Stimulated activated CD4-positive, alpha-beta T cell treated with anti-CD3 and anti-CD28 coated beads, Interleukin-2, amount 100 ng/mL, for 48 hours (primary cell): ENCODE measurements at places on chromosomes 1 and 21.

DNA sequence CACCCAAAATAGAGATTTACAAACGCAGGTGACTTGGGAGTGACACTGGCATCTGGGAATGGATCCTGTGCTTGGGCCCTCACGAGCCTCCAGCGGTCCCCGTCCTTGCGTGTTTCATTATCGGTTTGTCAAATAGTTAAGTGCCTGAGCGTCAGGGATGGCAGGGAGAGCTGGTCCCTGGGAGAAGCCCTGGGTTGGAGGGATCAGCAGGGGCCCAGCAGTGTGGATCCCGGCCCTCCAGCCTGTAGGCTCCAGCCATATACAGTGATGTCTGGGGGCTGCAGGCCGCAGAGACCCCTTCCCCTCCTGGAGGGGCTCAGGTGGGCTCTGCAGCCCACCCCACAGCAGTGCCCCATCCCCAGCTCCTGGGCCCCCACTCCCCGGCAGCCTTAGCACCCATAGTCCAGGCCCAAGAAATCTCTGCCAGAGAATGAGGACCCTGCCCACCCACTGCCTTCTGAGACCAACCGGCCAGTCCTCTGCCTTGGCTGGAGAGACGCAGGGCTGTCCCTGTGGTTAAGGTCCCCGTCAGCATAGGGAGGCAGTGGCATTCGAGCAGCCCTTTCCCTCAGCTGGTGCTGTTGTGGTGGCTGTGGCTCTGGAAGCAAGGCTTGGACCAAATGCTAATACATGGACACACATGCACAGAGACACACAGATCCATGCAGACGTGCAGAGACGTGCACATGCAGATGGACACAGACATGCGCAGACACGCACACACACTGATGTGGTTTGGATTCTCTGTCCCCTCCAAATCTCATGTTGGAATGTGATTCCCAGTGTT lies 2.4 kb upstream of the SLC19A1 start:
- DNase-seq: no peak

DNA sequence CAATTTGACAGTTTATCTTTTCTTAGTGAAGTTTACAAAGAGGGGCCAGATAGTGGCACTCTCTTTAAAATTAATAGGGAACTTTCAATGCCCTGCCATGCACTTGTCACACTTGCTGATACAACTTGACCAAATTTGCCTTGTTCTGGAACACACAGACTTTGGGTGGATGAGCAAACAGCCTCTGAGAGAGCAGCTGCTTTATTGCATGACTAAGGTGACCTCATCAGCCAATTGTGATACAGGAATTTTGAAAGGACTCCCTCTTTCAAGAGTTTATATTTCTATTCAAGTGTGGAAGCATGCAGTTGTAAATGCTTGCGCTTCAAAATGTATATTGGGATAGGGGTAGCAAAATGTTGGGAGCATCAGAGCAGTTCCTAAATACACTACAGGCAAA lies 2.1 kb upstream of the RGS1 start:
- DNase-seq: no peak

DNA sequence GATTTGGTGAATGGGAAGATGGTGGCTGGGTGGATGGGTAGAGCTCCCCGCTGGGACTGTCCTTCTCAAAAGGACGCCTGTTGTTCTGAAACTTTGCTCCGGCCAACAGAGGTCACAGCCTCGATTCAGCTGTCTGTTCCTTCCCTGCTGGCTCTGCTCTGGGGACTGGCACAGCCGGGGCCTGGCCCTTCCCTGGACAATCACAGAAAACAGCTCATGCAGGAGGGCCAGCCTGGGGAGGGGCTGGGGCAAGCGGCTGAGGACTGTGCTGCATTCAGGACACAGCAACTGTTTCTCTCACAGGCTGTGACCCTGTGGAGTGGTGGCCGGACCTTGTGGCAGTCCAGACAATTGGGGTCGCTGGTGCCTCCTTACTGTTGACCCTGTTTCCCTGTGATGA lies 110.7 kb upstream of the TMEM51 start:
- no peak for DNase-seq

- no peak for DNase-seq
These were observed 7.7 kb downstream of the AMIGO1 start for GRCh38 chr1:109501644-109502363.

DNA sequence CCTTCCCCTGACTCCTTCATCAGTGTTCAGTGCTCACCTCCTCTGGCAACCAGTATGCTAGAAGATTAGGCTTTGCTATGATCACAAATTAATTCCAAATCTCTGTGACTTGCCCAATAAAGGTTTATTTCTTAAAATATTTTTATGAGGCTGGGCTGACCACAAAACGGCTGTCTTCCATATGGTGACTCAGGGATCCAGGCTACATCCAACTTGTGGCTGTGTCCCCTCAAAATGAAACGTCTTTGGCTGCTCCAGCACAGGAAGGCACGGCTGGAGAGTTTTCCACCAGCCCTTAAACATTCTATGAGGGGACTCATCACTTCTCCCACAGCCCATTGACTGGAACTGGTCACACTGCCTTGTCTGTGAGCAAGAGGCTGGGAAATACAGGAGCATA lies 131.5 kb downstream of the HUNK start:
- no peak for DNase-seq

GRCh38 chr1:244447024-244447423 lies 4.7 kb downstream of the ADSS2 start:
- DNase-seq: no peak

DNA sequence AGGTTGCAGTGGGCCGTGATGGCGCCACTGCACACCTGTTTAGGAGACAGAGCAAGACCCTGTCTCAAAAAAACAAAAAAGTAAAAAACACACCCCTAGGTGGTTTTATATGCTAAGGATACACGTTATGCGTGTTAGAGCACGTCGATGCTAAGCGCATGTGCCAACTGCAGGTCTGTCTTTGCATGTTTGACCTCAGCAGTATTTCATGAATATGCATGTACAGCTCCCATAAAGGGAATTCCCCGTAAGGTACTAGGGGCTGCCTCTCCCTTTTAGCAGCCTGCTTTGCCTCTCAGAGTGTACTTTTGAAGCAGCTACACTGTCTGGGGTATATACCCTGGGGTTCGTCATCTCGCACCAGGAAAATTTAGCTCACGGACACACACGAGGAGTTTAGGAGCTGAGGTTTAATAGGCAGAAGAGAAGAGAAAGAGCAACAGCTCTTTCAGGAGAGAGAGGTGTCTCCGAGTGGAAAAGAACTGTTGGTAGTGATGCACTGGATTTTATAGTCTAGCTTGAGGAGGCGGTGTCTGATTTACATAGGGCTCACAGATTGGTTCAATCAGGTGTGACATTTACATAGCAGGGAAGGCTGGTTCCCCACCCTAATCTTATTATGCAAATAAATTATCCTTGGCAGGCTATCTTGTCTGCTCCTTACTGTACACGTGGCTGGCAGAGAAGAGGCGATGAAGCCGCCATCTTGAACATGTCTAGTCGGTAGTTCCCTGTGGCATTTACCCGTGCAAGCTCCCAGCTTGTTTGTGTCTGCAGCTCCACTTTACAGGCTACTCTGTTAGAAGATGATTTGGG lies 4.2 kb upstream of the OTUD3 start:
- no peak for DNase-seq

- no peak for DNase-seq
These were observed 74.8 kb upstream of the DEPDC1 start for GRCh38 chr1:68571454-68572235.

DNA sequence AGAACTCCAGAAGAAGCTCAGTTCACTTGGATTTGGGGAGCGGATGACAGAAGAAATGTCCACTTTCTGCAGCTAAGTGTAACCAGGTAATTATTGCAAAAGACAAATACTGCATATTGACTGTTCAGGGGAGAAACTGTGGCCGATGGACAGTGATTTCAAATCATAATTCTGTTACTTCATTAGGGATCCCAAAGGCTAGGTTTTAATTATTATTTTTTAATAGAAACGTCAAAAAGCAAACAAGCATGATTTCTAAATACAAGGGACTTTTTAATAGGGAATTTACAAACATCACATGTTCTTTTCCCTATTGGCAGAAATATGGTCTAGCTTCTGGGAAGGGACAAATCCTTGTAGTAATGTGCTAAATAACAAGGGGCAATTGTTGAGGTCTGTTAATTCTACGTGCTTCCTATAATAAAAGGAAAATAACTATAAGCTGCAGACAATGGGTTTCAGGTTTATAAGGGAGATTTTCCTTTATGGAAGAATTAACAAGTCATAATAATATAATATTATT lies 15.5 kb downstream of the DIPK1A start:
- DNase-seq: no peak

DNA sequence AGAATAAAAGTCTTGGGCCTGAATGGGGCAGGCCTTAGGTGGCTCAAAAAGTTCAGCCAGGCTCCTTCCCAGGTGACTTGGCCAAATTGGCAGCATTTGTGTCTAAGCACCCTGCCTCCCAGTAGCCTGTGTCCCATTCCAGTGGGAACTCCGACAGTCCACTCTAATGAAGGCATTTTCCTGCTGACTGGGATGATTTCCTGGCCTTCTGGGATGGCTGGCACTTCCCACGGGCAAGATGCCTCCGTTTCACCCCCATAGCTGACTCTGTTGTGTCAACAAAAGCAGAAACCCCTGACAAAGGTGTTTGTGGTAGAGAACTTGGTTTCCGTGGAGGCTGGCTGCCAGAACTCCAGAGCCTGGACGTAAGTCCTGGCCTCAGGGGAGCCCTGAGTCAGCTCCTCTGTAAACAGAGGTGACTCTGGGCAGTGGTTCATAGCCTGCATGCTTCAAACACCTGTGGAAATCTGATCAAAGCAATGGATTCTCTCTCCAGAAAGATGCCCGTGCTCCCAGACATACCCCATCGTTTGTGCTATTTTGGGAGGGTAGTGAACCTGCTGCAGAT lies 36.6 kb downstream of the WNT3A start:
- no peak for DNase-seq

GRCh38 chr1:42114229-42114628 lies 39.0 kb upstream of the GUCA2B start:
- no peak for DNase-seq

GRCh38 chr21:33753886-33754285 lies 111.6 kb downstream of the ITSN1 start:
- DNase-seq: no peak

DNA sequence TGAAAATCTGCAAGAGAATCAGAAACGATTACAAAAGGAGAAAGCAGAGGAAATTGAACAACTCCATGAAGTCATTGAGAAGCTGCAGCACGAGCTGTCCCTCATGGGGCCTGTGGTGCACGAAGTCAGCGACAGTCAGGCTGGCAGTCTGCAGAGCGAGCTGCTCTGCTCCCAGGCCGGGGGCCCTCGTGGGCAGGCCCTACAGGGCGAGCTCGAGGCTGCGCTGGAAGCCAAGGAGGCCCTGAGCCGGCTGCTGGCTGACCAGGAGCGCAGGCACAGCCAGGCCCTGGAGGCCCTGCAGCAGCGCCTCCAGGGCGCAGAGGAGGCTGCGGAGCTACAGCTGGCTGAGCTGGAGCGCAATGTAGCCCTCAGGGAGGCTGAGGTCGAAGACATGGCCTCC lies 47.5 kb upstream of the DIP2A start:
- no peak for DNase-seq

- no peak for DNase-seq
These were observed 80.0 kb upstream of the BACH1 start for GRCh38 chr21:29218749-29219148.

GRCh38 chr1:8211883-8212579 lies 105.9 kb upstream of the SLC45A1 start:
- DNase-seq: no peak

DNA sequence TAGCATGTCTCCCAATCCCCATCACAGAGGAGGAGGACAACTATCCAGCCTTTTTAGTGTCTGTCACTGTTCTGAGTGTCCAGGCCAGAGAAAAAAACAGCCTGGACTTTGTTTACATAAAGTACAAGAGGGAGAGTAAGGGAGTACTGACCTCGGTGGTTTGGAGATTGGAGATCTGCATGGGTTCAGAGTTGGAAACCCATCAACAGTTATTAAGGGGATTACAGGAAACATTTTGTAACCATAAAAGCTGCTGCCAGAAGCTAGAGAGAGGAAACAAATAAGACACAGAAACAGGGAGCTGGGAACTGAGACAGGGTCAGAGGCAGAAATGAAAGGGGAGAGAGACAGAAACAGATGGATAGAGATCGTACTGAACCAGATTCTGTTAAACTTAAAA lies 131.5 kb upstream of the CTTNBP2NL start:
- no peak for DNase-seq

DNA sequence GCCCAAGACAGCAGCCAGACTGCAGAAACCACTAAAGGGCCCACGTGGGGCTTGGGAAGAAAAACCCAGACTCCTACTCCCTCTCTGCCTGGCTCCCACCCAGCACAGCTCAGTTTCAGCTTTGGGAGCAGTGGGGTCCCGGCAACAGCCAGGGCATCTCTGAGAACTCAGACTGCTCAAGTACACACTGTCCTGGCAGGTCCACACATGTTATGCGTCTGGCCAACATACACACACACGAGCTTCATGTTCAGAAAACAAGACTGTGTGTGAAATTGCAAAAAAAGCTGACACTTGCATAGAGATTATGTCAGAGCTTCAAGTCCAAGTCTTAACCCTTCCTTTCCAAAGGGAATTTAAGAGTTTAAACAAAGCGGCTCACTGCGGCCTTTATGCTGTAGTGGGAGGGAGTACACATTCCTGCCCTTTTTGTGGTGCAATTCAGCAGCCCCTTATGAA lies 136.6 kb upstream of the CD34 start:
- no peak for DNase-seq

GRCh38 chr1:101388904-101389546 lies 152.2 kb downstream of the S1PR1 start:
- DNase-seq: no peak
